ENCODE measurements at places on chromosomes 6 and 20.

- no peak for DNase-seq
Measured at GRCh38 chr6:38805127-38805655, 90.1 kb downstream of the DNAH8 start.

- DNase-seq = no peak
Measured at GRCh38 chr6:34301408-34301807, 52.6 kb upstream of the SMIM29 start.

DNA sequence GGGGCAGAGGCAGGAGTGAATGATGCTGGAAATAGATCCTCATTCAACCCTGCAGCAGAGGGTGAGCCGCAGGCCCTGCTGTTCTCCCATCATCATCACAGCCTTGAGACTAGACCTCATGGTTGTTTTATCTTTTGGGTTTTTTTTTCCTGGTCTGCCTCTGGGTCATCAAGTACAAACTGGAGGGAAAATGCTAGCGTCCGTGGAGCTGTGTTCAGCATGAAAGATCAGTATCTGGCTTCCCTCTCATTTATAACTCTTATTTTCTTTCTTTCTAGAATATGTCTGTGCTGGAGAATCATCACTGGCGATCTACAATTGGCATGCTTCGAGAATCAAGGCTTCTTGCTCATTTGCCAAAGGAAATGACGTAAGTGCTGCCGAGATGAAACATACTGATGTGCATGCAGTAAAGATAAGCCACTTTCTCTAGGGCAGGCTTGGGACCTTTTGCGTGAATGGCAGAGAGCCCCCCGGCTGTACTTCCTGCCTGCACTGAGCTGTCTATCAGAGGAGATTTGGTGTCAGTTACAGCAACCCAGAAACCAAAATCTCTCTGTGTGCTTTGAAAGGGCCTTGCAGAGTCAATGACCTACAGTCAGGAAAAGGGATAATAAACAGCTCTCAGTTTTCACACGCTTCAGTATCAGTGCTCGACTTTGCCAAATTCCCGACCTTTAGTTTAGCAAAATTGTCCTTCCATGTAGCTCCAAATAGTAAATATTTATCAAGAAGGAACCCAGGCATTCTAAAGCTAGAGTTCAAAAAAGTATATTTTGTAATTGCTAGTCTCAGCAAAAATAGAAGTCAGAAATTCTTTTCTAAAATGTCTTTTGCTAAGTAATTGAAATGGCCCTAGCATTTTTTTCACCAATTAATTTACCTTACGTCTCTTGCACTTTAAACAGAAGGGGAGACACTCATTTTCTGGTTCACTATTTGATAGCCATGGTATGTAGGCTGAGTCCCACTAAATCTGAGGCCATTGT lies 76.3 kb downstream of the MTFR2 start:
- no peak for DNase-seq

GRCh38 chr6:38638941-38639497 lies 710 bp downstream of the BTBD9 start:
- no peak for DNase-seq

- no peak for DNase-seq
Measured at GRCh38 chr20:19211661-19212468, 577 bp upstream of the SLC24A3 start.

- peak; percentile 48 for DNase-seq
Measured at GRCh38 chr6:34912715-34913464, 23.8 kb downstream of the ANKS1A start.

- DNase-seq = no peak
Measured at GRCh38 chr6:85348643-85349042, 101.2 kb upstream of the NT5E start.

DNA sequence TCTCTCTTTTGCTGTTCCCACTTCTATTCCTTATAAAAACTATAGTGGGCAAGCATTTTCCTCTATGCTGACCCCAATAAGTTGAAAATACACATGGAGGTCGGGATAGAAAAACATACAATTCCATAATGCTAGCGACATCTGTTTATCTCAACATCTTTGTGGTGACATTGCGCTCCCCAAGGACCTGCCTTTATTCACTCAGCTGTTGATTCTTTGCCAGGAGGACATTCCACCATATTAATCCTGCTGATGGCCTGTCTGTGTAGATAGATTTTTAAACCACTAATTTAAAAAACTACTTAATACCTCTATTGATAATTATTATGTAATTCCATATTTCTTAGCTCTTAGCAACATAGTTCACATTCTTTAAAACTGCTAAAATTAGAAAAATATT lies 555.3 kb upstream of the MAP3K7 start:
- no peak for DNase-seq

- no peak for DNase-seq
Measured at GRCh38 chr20:54197621-54198604, 10.0 kb upstream of the PFDN4 start.

DNA sequence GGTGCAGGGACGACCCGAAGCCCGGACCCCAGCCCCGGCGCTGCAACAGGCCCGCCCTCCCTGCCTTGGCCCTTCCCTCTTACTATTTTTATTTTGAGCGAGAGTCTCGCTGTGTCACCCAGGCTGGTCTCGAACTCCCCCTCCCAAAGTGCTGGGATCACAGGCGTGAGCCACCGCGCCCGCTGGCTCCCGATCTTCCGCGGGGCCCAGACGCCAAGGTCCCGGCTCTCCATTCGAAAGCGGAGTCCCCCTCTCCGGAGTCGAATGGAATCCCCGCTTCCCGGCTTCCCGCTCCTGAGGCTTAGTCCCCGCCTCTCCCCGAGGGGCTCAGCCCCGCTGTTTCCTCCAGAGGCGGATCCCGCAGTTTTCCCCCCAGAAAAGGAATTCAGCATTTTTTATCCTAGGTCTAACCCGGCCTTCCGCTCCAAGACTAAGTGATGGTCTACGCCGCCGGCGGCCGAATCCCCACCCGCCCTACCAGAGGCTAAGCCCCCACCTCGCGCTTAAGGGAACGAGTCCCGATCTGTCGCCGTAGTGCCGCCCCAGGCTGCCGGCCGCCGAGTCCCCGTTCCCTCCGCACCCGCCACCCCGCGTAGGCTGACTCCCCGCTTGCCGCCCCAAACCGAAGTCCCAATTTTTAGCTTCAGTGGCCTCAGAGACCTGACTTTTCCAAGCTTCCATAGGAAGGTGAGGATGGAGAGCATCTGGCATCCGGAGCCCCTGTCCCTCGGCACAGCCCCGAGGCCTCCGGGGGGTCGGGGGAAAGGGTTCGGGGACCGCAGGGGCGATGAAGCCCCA lies 11.5 kb upstream of the TMC2 start:
- DNase-seq = no peak

- DNase-seq = no peak
Measured at GRCh38 chr20:10468340-10468845, 33.3 kb downstream of the SLX4IP start.

DNA sequence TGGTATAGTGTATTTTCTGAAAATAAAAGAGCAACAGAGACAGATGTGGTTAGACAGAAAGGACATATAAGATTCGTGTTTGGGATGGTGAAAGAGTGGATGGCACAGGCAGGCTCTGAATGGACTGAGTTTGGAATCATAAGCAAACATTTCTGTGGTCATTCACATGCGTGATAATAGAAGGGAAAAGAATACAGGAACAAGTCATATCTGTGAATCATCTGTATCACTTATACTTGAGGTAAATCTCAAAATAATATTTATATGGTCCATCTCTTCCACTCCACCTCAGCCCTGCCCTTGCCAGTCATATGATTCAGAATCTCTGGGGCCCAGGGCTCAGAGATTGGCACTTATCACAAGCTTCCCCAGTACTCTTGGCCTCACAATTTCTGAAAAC lies 535.1 kb downstream of the BCKDHB start:
- no peak for DNase-seq

DNA sequence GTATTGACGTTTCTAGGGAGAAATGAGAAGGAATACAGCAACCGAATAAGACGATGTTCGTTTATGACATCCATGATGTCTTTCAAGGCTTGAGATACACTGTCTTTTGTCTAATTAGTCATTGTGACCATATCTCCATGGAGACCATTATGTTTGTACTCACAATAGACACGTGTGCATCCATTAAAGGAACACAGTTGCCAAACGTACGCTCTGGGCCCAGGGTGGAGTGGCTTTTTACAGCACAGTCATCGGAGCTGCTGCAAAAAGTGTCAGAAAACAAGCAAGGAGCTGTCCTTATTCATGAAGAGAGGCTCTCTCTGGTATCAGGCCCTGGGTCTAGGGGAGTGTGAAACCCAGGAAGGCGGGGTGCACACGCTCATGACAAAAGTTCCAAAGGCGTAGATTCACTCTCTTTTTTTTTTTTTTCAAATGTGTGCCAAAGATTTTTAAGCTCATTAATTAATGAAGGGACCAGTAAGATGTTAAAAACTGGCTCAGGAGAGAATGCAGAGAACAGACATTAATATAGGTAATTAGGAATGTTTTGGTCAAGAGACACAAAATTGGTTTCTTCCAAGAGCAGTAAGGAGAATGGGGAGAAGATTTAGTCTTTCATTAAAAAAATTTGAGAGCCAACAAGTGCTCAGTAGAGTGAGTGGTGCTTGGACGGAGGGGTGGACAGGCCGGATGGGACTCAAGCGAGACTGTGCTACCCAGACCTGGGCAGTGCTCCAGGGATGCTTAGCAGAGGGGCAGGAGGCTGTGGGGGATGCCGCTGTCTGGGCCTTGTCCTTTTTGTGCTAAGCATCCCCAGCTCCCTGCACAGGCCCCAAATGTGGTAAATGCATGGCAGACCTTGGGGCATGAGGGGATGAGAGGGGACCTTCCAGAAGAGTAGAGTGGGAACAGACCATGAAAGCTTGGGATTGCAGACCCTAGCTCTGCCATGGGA lies 34.9 kb upstream of the GTSF1L start:
- DNase-seq = no peak

- DNase-seq = no peak
Measured at GRCh38 chr6:7463785-7464184, 74.2 kb downstream of the RIOK1 start.

- DNase-seq = no peak
Measured at GRCh38 chr20:3471397-3472021, 691 bp downstream of the ATRN start.

- no peak for DNase-seq
Measured at GRCh38 chr6:935582-935981, 242.6 kb upstream of the EXOC2 start.

- DNase-seq = peak; percentile 51
Measured at GRCh38 chr20:17558154-17558940, 11.5 kb upstream of the DSTN start.

DNA sequence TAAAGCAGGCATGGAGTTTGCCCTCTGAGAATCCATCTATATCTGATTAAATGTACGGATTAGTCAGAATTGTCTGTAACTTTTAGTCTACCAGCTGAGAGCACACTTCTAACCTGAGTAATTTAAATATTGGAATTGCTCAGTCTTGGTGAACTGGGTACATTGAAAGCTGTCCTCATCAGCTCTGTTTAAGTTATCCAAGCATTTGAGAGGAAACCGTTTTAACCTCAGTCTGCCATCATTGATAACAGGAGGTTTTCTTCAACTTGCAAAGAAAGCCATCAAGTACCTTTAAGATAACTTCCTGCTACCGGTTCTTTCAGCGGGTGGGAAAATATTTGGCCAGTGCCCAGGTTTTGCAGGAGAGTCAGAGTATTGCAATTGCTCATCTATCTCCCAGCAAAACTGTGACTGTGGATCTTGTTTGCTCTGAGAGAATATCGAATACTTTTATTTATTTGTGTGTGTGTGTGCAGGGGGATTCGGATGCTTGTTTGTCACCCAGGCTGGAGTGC lies 31.1 kb upstream of the F13A1 start:
- DNase-seq = no peak

DNA sequence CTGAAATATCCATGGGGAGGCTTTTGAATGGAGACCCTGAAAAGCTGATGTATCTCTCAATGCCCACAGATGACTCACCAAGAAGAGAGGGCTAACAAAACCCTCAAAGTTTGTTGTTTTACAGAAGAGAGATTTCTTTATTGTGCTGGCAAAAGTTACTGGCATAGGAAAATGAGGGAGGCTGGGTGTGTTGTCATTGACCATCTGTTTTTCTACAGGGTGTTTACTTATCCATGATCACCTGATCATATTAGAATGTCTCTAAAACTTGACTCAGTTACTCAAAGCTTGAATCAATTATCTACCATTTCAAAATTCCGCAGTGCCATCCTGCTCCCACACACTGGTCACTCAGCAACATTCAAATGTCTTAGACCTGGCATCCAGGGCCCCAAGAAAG lies 9.8 kb downstream of the NCOA6 start:
- DNase-seq = no peak

DNA sequence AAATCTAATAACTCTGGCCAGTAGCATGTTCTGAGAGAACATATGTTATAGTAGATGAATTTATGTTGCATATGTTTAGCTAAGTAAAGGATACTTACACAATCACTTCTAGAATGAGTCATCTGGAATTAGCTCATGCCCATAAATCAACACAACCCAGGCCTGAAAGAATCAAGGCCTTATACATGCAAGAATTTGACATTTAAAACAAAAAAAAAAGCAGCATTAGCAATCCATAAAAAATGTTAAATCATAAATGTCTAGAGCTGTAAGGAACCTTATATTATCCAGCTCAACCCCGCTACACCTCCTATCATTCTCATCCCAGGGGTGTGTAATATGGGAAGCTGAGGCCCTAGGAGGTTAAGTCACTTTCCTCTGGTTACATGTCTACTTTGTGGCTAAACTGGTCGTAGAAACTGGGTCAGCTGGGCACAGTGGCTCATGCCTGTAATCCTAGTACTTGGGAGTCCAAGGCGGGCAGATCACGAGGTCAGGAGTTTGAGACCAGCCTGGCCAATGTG lies 105.2 kb upstream of the CARMIL1 start:
- peak; percentile 73 for DNase-seq

DNA sequence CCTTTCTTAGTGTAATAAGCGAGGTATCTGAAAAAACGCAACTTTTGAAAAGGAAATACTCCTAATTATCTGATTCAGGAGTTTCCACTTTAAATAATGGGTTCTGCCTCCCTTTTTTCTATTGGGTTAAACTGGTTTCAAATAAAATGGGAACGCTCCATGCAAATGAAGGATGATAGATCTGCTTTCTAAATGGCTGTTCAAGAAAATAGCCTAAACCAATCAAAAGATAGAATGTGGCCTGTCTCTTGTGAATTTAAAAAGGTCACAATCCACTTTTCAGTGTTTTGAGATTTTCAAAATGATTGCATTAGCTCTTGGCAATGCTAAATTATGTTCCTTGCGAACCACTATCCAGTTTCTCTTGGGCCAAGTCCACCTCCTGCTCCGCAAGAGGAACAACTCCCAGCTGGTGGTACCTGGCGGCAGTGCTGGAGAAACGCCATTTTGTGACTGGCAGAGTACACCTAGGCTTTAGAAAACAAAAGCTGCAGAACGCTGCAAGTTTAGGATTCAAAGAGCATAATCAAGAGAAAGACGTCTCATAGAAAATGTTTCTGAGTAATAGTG lies 56.7 kb downstream of the TRIM38 start:
- no peak for DNase-seq

DNA sequence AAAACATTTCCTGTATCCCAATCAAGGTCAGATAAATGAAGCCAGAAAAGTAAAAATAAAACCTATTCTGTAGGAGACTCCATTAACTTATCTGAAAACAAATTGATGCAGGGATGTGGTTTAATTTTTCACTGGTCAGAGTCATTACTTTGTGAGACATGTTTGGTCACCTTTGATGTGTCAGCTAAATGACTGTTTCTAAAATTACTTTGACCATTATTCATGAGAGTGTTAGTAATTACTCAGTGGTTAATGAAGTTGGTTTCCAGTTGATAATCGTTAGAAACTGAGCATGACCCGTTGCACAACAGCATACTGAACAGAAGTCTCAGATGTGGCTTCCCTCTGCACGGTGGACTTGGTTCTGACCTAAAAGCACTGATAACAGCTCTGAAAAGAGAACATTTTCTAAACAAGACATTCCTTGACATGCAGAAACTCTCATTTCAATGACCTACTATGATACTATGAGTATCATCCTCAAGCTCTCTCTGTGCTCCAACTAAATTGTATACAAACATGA lies 410.5 kb upstream of the RNF217 start:
- no peak for DNase-seq

Data from epithelial cell of prostate (primary cell).